Stimulated activated CD4-positive, alpha-beta T cell treated with anti-CD3 and anti-CD28 coated beads, Interleukin-1b, Interleukin-23, amount 100 ng/mL, for 1 hour (primary cell): ENCODE measurements at places on chromosomes 5 and 9.
A peak's percentile ranks its signal among the peaks of the same experiment; 100 is the strongest.

GRCh38 chr5:107979291-107979690 is 308.6 kb upstream of the EFNA5 start:
- no peak for DNase-seq

GRCh38 chr5:149489605-149490037 is 61.6 kb downstream of the CSNK1A1 start:
- DNase-seq, result no peak

GRCh38 chr5:55502759-55503158 is 32.0 kb downstream of the PLPP1 start:
- DNase-seq, result no peak

- no peak for DNase-seq
These were observed 276.6 kb downstream of the GADD45G start for GRCh38 chr9:89881431-89881830.

GRCh38 chr9:328453-328852 is 113.8 kb downstream of the DOCK8 start:
- DNase-seq, result no peak

DNA sequence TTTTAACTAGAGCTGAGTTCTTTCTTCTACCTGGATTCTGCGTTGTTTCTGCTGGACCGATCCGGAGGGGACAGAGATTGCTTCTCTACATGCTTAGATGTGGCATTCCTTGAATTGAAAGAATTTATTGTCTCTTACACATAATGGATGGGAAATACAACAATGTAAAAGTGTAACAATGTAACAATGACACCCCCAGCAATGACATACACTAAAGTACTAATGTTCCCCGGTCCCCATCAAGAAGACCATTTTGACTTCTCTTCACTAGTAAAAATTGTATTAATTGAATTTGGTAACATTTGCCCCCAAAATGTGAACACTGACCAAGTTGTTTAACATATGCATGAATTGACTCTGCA is 760.2 kb downstream of the TAF11L14 start:
- no peak for DNase-seq

DNA sequence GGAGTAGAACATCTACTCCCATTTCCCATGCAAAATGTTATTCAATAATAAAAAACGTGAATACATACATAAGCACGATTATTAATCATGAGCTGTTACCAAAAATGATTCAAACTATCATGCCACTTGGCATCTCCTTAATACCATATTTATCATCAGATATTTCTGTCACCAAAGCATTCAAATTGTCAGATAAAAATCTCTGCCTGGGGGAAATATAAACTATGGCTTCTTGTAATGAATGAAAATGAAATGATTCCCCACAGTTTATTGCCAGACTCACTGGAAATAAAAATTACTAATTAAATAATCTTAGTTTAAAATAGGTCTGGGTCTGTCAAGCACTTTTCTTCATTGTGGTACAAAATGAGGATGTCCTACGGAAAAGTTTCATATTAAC is 265.4 kb downstream of the EDIL3 start:
- no peak for DNase-seq

DNA sequence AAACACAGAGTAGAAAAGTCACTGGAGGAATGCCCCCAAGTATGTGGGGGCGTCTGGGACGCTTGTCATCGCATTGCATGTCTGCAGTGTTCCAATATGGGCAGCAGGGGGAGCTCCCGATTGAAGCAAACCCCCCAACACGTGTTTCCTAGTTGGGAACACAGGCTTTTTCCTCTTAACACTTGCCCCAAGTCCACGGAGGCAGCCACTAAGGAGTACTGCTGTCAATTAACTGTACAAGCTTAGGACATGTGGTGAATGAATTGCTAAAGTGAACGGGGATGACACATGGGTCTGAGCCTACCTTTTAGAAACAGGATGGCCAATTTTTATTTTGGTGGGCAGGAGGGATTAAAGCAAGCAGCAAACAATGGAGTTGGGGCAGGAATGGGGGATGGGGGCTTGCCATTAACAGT is 2.2 kb downstream of the GABRB2 start:
- DNase-seq, result no peak

- DNase-seq, result peak; percentile 31
These were observed 23.9 kb downstream of the TPPP start for GRCh38 chr5:669111-669841.

DNA sequence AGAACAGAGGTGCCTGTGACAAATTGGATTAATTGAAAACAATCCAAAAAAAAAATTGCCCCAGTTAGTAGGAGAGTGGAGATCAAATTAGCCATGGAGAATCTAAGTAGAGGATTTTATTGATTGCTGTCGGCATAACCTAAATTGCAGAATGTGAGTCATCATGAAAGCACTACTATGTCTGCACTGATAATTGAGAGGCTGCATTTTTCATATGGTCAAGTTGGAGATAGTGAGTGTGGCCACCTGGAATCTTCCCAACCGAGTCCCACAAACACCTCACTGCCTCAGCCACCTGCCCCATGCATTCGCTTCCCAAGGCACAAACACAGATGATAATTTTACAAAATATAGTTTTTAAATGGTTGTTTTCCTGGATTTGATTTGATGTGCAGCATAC is 123.7 kb downstream of the NTRK2 start:
- DNase-seq, result no peak

DNA sequence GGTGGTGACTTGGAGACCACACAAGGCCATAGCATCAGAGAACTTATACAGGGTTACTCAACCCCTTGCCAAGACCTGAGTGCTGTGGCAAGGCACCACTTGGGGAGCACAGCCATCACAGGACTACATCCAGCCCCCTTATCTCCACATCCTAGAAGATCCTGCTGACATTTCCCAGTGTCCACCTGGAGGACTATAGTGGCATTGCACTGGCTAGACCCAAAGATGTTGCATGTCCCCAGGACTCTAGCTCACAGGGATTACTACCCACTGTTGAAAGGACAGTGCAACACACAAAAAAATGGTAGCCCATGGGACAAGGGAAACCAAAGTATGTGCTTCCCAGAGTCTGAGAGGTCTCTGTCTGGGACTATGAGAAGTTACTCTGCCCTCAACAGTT is 411.1 kb upstream of the NUDT12 start:
- DNase-seq, result no peak

- DNase-seq, result no peak
These were observed 27.5 kb upstream of the BOD1 start for GRCh38 chr5:173643964-173644363.

GRCh38 chr9:128341435-128341849 is 1.1 kb downstream of the SLC27A4 start:
- no peak for DNase-seq

- DNase-seq, result no peak
These were observed 53.8 kb downstream of the SHB start for GRCh38 chr9:38015266-38015665.

GRCh38 chr9:115847216-115847615 is 306.4 kb upstream of the PAPPA start:
- no peak for DNase-seq

- DNase-seq, result no peak
These were observed 133.4 kb upstream of the OTULINL start for GRCh38 chr5:14447958-14448911.

DNA sequence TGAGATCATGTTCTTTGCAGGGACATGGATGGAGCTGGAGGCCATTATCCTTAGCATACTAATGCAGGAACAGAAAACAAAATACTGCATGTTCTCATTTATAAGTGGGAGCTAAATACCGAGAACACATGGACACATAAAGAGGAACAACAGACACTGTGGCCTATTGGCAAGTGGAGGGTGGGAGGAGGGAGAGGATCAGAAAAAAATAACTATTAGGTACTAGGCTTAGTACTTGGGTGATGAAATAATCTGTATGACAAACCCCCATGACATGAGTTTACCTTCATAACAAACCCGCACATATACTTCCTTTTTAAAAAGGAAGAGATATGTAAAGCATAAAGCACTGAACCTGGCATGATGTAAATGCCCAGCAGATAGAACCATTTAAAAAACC is 99.0 kb downstream of the MEGF10 start:
- DNase-seq, result no peak

- DNase-seq, result no peak
These were observed 100.1 kb downstream of the CACNA1B start for GRCh38 chr9:137977571-137978261.

GRCh38 chr9:107208121-107208520 is 75.0 kb upstream of the RAD23B start:
- DNase-seq, result no peak

DNA sequence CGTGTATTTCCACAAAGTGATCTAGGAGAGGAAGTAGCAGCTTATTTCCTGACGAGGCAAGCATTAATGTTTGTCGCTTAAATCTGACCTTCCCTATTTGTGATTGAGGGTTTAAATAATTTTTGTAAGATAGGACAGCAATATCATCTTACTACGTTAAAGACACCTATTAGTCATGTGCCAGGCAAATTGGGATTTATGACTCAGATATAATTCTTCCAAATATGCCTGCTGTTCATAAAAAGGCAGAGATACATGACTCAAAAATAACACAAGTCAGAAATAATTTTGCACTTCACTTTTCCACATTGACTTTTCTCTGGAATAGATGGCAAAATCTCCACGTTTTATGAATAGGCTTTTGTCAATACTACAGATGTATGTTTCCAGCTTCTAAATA is 43.0 kb upstream of the CDH12 start:
- DNase-seq, result no peak

DNA sequence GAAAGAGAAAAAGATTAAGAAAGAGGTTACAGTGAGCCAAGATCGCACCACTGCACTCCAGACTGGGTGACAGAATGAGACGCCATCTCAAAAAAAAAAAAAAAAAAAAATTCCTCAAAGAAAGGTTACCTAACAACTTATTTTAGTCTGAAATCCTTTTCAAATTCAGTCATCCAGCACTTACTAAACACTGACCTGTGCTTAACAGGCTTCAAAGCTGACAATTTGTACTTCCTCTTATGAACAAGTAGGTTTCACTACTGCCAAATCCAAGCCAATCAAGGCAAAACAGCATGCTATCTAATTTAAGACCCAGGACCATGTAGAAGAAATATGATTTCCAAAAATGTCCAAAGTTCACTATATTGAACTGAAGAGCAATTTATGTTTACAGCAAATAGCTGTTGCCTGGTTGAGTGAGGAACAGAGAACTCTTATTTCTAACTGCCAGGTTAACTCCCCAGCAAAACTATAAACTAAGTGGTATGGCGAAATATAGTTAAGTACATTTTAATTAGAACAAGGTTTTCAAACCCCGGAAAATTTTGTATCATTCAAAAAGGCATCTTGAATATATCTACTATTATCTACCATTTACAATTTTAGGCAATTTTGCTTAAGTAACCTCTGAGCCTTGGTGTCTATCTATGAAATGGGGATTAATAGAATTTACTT is 13.4 kb downstream of the PWWP2A start:
- no peak for DNase-seq

GRCh38 chr9:38432922-38433510 is 8.8 kb upstream of the IGFBPL1 start:
- no peak for DNase-seq

DNA sequence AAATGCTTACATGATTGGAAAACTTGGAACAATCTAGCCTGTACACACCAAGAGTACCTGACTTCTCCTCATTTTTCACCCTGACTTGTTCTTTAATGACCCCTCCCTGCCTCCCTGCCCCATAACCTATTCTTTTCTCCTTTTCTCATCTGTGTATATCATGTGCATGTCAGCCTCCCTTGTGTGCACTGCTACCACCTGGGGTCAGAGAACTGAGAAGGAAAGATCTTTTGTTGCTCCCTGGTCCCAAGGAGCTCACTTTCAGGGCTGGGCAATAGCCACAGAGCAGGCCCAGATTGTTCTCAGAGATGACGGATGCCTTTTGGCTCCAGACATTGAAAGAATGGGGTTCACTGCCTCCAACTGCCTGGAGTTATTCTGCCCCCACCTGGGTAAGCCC is 5.1 kb downstream of the MAP1B start:
- no peak for DNase-seq

- no peak for DNase-seq
These were observed 339.7 kb downstream of the TMEM232 start for GRCh38 chr5:110386782-110387181.

DNA sequence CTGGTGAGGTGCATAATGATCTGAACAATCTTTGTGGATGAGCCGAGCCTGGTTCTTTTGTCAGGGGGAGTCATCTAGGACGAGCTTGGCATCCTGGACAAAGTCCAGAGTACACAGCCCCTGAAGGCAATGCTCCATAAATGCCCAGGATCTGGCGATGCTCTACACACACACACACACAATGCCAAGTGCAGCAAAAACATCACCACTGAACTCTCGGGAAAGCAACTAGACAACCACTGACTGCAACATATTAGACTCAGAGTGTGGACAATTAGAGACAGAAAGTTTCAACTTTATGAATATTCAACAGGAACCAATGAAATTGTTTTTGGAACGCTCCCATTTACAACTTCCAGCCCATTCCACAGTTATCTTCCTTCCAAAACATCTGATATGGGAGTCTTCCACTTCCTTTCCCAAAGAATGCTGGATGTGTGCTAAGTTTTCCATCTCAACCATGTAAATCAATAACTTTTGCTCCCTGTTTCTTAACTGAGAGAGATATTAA is 227.6 kb upstream of the ANKRD55 start:
- no peak for DNase-seq

DNA sequence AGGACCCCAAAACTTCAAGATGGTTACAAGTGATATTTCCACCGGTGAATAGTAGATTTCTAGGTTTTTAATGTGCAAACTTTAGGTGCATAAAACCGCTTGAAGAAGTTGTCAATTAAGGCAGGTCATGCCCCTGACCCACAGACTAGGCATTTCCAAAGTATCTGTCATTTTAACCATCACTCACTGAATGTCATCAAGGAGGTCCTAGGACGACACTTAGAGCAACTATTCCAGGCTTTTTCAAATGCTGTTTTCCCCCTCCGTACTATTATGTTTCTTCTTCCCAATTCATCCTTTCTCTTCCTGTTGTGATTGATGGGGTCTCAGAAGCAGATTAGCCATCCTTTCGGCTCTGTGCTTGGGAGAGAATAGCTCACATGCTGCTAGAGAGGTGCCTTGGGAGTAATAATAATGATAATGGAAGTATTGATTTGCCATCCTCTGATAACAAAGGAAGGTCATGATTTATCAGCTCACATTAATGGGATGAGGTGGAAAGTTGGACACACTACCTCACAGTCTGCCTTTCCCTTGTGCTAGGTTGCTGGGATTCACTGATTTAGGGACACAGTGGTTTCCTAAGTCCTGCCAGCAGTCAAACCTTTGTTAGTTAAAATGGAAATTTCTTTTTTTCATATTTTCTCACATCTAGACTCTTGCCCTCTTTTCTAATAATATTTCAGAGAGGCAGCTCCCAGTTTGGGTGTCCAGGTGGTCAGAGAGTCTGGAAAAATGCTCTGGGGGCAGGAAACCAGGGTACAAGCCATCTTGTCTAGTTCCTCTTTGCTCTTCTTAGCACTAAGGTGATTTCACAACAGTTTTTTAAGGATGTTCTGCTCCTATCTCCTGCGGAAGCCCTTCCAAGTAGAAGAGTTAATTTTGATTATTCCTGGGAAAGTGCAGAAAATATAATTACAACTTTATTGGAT is 67.0 kb downstream of the PTTG1 start:
- no peak for DNase-seq
